ENCODE measurements at places on chromosomes 7 and 10. TPM values are rescaled to one million over a fixed set of nuclear protein-coding genes. Genes with fewer than 3 reads are reported as not detected.

PTN gene
- 100 TPM for polyA plus RNA-seq

CLDN4 gene
- polyA plus RNA-seq, result 105 TPM

PODXL gene
- 68.8 TPM for polyA plus RNA-seq

ETV1 gene
- 32.8 TPM for polyA plus RNA-seq

UTF1 gene
- polyA plus RNA-seq, result not detected

SNX10 gene
- polyA plus RNA-seq, result 2.6 TPM

DNA sequence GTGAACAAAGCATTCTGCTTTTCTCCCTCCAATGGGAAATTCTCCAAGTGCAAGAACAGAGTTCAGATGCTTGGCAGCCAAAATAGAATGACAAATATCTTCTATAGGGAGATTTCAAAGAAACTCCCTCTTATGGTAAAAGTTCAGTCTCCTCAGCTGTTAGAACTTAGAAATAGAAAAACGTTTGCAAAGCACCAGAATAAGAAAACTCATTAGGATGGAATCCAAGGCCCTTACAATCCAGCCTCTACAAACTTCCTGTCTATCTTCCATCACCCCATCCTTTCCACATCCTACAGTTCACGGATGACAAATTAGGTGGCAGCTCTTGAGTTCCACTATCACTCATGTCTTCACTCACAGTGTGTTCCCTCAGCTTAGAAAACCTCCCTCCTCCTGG, 25.7 kb downstream of the FAM13C start:
- peak; percentile 93 for DNase-seq

DNA sequence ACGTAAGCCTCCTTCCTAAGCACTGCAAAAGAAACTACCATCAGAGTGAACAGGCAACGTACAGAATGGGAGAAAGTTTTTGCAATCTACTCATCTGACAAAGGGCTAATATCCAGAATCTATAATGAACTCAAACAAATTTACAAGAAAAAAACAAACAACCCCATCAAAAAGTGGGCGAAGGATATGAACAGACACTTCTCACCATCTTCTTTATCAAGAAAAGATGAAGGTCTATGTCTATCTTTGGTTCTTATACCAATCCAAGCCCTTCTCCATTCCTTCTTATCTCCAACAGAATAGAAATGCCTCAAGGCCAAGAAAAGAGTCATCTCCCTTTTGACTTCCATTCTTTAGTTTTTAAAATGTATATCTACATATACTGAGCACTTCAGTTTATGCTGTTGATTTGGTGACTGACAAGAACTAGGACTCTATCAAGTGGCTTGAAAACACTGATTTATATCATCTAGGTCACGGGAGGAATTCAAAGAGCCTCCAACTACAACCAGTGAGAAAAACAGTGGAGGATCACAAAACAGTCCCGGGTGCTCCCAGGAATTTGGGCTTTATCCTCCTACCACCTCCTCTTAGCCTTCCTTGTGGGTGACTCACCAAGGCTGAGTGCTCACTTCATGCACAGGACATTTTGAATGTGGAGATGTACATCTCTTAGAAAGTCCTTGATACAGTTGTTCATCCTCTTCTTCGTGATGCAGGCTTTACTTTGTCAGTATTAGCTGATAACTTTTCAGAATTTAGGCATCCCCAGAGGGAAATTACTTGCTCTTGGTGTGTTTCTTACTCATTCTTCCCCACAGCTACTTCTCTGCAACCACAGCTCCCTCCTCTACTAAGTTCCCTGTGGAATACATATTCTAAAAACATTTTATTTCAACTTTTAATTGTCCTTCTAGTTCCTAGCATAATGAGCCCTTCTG, 15.4 kb downstream of the TAS2R41 start:
- no peak for DNase-seq

DNA sequence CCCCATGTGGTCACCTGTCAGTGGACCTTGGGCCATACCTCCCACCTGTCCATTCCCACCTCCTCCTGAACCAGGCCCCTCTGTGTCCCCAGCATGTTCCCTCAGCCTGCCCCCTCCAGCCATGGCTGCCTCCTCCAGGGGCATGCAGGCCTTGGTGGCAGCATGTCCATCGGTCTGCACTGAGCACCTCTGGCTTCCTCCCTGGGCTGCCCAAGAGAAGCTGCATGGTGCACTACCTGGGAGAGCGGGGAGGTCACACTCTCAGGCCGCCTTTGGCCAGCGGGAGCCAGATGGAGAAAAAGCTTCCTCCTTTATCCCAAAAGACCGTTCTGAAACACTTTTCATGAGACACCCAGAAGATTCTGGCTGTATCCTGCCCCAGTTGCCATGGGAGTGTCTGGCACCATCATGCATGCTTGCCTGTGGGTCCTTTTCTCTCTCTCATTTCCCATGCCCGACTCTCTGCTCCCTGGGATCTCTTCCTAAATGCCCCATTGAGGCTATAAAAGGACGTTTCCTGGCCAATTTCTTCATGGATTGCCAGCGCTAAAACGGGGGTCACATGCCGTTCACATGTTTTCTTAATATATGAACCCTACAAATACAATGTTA, 45.5 kb upstream of the MGMT start:
- no peak for DNase-seq

- no peak for DNase-seq
These were observed 16.1 kb upstream of the GDF10 start for GRCh38 chr10:47283848-47284247.

DNA sequence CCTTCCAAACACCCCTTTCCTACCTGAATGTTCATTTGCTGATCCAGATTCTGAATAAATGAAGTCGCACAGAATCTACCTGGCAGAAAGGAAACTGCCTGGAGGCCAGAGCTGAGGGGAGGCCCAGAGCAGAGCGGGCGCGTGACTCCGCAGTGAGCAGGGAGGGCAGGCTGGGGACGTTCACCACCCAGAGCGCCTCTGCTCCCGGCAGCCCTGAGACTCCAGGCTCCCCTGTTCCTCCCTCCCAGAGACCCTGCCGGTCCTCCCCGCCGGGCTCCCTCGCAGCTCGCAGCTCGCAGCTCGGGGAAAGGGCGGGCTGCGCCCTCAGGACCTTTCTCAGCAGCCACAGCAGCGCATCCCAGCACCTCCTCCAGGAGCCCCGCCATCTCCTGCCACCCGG, 176.7 kb upstream of the ZNF32 start:
- DNase-seq, result no peak

Measured in muscle of arm (tissue), 14 donors.